Left lobe of liver (tissue), 2 donors: ENCODE measurements at places on chromosomes 13 and 19. TPM values are rescaled to one million over a fixed set of nuclear protein-coding genes. Genes with fewer than 3 reads are reported as not detected.

- DNase-seq, result no peak
These were observed 1257.3 kb downstream of the DIAPH3 start for GRCh38 chr13:58906329-58907007.

DNA sequence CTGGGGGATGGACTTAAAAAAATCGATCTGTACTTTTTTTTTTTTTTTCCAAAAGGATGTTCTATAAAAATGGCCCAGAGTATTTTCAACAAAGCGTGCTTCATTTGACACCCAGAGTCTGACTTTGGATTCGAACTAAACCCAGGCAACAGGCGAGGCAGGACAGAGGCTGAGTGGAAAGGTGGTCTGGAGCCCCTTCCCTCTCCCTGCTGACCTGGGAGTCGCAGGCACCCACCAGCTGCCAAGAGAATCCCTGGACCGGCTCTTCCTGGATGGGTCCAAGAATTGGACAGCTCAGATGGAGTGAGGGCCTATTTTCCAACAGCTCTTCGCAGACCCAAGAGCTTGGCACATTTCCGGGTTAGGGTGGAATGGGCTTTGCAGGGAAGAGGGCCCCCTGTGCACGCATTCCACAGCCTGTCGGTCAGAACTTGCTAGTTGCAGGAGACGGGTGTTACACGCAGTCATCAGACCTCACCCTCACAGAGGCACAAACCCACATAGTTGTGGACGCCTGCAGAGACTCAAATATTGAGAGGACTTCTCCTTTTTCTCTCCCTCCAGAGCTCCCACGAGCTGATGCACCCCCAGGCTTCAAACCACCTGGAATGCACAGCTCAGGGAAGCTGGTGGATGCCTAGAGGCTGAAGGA, 15.2 kb downstream of the KCTD15 start:
- no peak for DNase-seq

GRCh38 chr13:46367617-46368327, 19.3 kb downstream of the RUBCNL start:
- DNase-seq, result no peak

GRCh38 chr19:17105556-17105955, 30.0 kb downstream of the MYO9B start:
- DNase-seq, result no peak

- no peak for DNase-seq
These were observed 12.6 kb upstream of the LILRB4 start for GRCh38 chr19:54650108-54650655.

DNA sequence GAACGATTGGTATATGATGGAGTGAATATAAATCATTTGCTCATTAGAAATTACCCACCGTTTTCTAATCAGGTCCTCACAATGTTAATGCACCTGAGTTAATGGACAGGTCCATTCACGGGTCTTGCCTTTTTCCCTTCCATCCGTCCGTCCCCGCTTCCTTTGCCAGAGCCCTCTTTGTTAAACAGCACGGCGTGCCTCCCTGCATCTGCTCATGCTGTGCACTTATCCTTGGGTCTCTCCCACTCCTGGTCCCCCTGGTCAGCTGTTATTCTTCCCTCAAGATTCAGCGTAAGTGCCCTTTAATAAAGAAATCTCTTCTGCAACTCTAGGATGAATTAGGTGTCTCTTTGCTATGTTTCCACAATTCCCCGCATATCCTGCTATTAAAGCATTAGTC, 324.5 kb downstream of the DNAJC15 start:
- no peak for DNase-seq

GRCh38 chr13:47206111-47206510, 309.3 kb upstream of the HTR2A start:
- DNase-seq, result no peak

LILRB5 gene
- total RNA-seq, result 8.7 TPM
